ENCODE measurements at places on chromosomes 3 and 15. TPM values are rescaled to one million over a fixed set of nuclear protein-coding genes. Genes with fewer than 3 reads are reported as not detected.
A peak's percentile ranks its signal among the peaks of the same experiment; 100 is the strongest.

GRCh38 chr3:47432673-47433072 lies 43.1 kb downstream of the SCAP start:
- no peak for DNase-seq

- no peak for DNase-seq
Measured at GRCh38 chr15:60779718-60780503, 301.0 kb upstream of the ICE2 start.

- no peak for DNase-seq
Measured at GRCh38 chr3:109131276-109131675, 5.2 kb upstream of the C3orf85 start.

GRCh38 chr3:9815986-9816385 lies 5.9 kb downstream of the TTLL3 start:
- DNase-seq, result no peak

- DNase-seq, result no peak
Measured at GRCh38 chr3:137249311-137249940, 291.6 kb downstream of the IL20RB start.

GRCh38 chr3:56754741-56755417 lies 46.9 kb downstream of the ARHGEF3 start:
- no peak for DNase-seq

GRCh38 chr3:196012481-196012880 lies 69.4 kb downstream of the TFRC start:
- no peak for DNase-seq

GRCh38 chr15:48592221-48592731 lies 53.2 kb downstream of the FBN1 start:
- DNase-seq, result no peak

DNA sequence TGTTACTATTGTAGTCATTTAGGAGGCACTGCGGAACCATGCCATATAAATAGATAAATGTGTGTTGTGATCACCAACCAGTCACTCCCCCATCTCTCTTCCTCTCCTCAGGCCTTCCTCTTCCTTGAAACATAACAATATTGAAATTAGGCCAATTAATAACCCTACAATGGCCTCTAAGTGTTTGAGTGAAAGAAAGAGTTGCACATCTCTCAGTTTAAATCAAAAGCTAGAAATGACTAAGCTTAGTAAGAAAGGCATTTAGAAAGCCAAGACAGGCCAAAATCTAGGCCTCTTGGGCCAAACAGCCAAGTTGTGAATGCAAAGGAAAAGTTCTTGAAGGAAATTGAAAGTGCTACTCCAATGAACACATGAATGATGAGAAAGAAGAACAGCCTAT lies 8.1 kb upstream of the DNASE1L3 start:
- no peak for DNase-seq

GRCh38 chr3:65728138-65728537 lies 310.6 kb downstream of the MAGI1 start:
- no peak for DNase-seq

Gene CPEB1
- total RNA-seq, result 1.6 TPM

GRCh38 chr3:128335621-128336296 lies 130.9 kb downstream of the DNAJB8 start:
- DNase-seq, result no peak

DNA sequence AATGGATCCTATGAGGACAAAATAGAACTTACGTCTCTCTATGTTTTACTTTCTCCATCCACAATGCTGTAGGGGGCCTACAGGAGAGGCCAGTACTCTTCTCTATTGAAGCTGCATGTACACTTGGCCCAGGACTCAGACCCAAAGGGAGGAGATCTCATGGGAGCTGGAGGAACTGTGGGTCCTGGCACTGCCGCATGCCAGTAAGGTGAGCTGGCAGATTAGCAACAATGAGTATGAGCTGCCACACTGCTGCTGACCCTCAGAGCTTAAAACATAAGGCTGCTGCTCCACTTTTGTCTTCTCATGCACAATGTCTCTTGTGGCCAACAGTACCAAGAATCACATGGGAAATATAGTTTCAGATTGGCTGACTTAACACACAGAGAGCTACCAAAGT lies 57.8 kb upstream of the TBC1D5 start:
- DNase-seq, result no peak

- no peak for DNase-seq
Measured at GRCh38 chr15:68378595-68378994, 53.4 kb downstream of the ITGA11 start.

GRCh38 chr3:47251689-47252088 lies 30.9 kb downstream of the KIF9 start:
- no peak for DNase-seq

Gene APPL1
- total RNA-seq, result 51.4 TPM

DNA sequence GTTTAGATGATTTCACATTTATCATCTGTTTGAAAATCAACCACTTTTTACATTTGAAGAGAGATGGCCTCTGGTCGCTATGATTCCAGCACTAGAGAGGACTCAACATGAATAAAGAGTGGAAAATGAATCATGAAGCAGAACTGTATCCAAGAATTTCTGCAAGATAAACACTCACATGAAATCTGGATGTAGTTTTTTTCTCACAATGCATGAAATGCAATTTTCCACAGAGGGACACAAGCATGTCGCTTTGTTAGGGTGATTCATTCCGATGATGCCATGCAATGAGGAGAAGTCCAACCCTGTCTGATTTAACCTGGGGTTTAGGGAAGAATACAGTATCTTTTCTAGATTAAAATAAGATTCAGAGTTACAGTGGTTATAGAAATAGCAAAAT lies 50.4 kb upstream of the ADCY5 start:
- no peak for DNase-seq

DNA sequence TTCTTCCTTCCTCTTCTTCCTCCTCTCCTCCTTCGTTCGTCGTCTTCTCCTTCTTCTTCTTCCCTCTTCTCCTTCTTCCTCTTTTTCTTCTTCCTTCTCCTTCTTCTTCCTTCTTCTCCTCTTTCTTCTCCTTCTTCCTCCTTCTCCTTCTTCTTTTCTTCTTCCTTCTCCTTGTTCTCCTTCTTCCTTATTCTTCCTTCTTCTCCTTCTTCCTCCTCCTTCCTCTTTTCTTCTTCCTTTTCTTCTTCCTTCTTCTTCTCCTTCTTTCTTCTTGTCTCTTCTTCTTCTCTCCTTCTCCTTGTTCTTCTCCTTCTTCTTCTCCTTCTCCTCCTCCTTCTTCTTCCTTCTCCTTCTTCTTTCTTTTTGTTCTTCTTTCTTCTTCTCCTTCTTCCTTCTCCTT lies 35.3 kb downstream of the SPG21 start:
- DNase-seq, result no peak

Gene PGBD4
- 2.0 TPM for total RNA-seq

Gene EXD1
- total RNA-seq, result not detected

Gene CNTN6
- not detected for total RNA-seq

GRCh38 chr15:63107895-63108546 lies 13.6 kb upstream of the LACTB start:
- DNase-seq, result no peak

DNA sequence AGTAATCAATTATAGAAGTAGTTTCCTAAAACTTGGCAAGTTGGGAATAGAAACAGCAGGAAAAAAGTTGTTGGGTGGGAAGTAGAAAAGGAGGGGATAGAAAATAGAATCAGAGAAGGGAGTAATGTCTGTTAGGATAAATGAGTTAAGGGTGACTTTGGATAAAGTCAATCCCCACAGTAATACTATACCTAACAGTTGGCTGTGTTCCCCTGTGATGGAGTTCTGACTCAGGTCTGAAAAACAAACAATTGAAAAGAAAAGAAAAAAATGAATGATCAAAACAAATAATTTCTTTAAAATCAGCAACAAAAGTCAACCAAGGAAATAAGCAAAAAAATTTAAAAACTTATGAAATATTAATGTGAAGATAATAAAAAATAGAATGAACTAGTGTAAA lies 50.3 kb downstream of the EMC4 start:
- DNase-seq, result no peak

DNA sequence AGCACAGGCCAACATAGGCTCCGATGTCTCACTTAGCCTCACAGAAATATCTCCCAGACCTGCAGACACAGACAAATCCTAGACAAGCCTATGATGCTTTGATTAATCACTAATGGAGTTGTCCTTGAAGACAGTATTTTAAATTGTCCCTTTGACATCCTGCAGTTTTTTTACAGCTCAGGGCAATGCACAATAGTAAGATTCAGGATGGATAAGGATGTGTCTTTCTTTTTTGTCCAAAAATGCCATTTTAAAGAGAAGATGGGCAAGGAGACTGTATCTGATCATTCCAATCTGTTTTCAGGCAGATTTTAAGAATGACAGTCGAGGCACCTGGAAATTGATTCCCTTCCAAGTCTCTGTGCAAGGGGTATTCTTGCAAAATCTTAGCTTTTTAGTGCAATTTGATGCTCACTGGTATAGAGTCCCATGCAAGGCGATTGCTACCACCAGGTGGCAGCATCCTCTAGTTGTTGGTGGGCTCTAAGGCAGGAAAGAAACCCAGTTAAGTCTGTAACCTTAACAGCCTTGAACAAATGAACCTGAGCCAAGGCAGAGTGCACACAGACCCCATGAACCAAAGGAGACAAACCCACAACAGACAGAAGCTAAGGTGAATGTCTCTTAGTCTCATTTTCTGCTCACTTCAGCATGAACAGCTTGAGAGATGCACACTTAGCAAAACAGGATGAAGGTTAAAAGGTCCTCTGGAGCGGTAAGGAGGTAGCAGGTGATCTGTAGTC lies 51.2 kb upstream of the MINAR1 start:
- DNase-seq, result peak; percentile 71

- no peak for DNase-seq
Measured at GRCh38 chr15:55389264-55389607, 18.9 kb downstream of the CCPG1 start.

- no peak for DNase-seq
Measured at GRCh38 chr3:42115215-42115614, 24.1 kb downstream of the TRAK1 start.

GRCh38 chr15:67707520-67708283 lies 117.6 kb upstream of the SKOR1 start:
- DNase-seq, result no peak

DNA sequence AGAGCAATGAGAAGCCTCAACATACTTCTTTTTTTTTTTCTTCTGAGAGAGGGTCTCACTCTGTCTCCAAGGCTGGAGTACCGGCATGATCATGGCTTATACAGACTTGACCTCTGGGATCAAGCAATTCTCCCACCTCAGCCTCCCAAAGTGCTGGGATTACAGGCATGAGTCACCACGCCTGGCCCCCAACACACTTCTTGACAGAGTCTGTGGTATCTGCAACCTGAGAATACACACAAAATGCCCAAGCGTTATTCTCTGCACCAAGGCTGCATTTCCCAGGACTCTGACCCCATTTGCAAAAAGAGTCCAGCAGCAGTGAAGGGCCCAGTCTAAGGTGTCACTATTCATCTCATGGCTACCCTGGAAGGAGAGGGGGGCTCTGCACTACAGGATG lies 42.7 kb upstream of the BLM start:
- no peak for DNase-seq

- DNase-seq, result no peak
Measured at GRCh38 chr3:192879346-192880031, 38.2 kb downstream of the MB21D2 start.

Gene GPR87
- not detected for total RNA-seq

DNA sequence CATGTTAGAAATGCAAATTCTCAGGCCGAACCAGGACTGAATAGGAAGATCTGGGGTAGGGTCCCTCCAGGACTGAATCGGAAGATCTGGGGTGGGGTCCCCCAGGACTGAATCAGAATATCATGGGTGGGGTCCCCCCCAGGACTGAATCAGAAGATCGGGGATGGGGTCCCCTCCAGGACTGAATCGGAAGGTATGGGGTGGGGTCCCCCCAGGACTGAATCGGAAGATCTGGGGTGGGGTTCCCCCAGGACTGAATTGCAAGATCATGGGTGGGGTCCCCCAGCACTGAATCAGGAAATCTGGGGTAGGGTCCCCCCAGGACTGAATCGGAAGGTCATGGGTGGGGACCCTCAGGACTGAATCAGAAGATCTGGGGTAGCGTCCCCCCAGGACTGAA lies 48.2 kb upstream of the TNK2 start:
- DNase-seq, result no peak

Gene GATM
- 9.3 TPM for total RNA-seq

GRCh38 chr3:190116551-190117067 lies 4.1 kb downstream of the P3H2 start:
- DNase-seq, result no peak

Gene TGM5
- total RNA-seq, result not detected

Gene GHSR
- not detected for total RNA-seq
